Activated naive CD4-positive, alpha-beta T cell treated with anti-CD3 and anti-CD28 coated beads, Interleukin-2, amount 10 ng/mL, durations not matched to agents 5 hours and 36 hours (primary cell): ENCODE measurements at places on chromosomes 11 and 22. TPM values are rescaled to one million over a fixed set of nuclear protein-coding genes. Genes with fewer than 3 reads are reported as not detected.

TTC36 gene
- 0.83 TPM for total RNA-seq

CARD18 gene
- total RNA-seq = not detected

CBLIF gene
- total RNA-seq = not detected

SHISAL1 gene
- total RNA-seq = not detected

RAB38 gene
- total RNA-seq = 0.82 TPM

ART5 gene
- not detected for total RNA-seq

DKK3 gene
- total RNA-seq = not detected

OTOG gene
- not detected for total RNA-seq
